ENCODE measurements at places on chromosomes 5 and 9.

DNA sequence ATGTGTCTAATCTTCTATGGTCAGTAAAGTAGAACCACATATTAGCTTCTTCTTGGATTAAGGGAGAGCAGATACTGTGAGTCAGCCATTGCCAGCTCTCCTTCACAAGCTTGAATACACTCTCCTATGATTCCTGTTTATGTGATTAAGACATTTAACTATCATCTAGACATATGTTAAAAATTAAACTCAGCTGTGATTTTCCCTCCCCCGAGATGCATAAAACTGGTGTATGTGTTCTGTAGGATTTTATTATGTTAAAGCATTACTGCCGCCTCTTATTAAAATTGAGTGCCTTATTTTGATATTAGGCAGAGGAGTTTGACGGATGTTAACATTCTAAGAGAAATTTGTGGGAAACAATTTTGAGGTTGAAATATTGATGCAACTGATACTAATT lies 114.6 kb downstream of the ACTBL2 start:
- DNase-seq = no peak

DNA sequence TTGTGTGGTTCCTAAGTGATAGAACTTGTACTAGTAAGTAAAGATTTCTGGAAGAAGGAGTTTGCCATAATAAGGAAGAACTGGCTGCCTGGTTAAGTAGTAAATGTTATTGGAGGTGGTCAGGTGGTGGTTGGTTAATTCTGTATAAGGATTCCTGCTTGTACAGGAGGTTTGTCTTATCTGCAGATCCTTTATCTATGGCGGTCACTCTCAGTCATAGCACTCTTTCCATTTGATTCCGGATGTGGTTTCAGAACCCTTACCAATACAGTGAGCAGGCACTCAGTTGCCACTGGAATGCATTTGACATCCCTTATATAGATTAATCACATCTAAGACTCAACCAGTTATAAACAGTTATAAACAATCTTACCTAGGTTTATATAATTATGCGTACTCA lies 50.3 kb downstream of the RAD50 start:
- DNase-seq = no peak

GRCh38 chr9:123087359-123087888 lies 54.0 kb downstream of the GPR21 start:
- no peak for DNase-seq

GRCh38 chr9:69919461-69920061 lies 98.9 kb downstream of the CFAP95 start:
- no peak for DNase-seq

All from BJ (cell line).